ENCODE measurements at places on chromosomes 2 and 18. TPM values are rescaled to one million over a fixed set of nuclear protein-coding genes. Genes with fewer than 3 reads are reported as not detected.

GRCh38 chr2:148812306-148812705 lies 62.7 kb upstream of the KIF5C start:
- no peak overlapping the region for H3K27ac ChIP-seq
- no peaks in the 10 kb centered on the region for H3K4me1 ChIP-seq
- DNase-seq: no peak
- H3K27me3 ChIP-seq: no peaks in the 10 kb centered on the region

ITSN2 gene
- total RNA-seq: 121 TPM

GRCh38 chr2:196473617-196474016 lies 165.9 kb upstream of the CCDC150 start:
- DNase-seq: no peak
- no peaks in the 10 kb centered on the region for H3K36me3 ChIP-seq
- peaks cover 7% of the 10 kb centered on the region for H3K4me1 ChIP-seq
- no peak overlapping the region for H3K27ac ChIP-seq

SEPTIN10 gene
- total RNA-seq: 106 TPM

GRCh38 chr18:1914489-1914888 lies 656.8 kb downstream of the METTL4 start:
- H3K27ac ChIP-seq: no peak overlapping the region
- H3K36me3 ChIP-seq: no peaks in the 10 kb centered on the region
- no peak overlapping the region for H3K4me3 ChIP-seq
- no peaks in the 10 kb centered on the region for H3K27me3 ChIP-seq
- no peak for DNase-seq
- H3K4me1 ChIP-seq: no peaks in the 10 kb centered on the region

ZNF804A gene
- total RNA-seq: 0.14 TPM

STARD6 gene
- total RNA-seq: not detected

GRCh38 chr18:40160361-40160760 lies 1794.7 kb upstream of the PIK3C3 start:
- no peak for DNase-seq
- H3K4me1 ChIP-seq: no peaks in the 10 kb centered on the region
- no peak overlapping the region for H3K27ac ChIP-seq
- no peaks in the 10 kb centered on the region for H3K36me3 ChIP-seq
- H3K27me3 ChIP-seq: no peaks in the 10 kb centered on the region

DNA sequence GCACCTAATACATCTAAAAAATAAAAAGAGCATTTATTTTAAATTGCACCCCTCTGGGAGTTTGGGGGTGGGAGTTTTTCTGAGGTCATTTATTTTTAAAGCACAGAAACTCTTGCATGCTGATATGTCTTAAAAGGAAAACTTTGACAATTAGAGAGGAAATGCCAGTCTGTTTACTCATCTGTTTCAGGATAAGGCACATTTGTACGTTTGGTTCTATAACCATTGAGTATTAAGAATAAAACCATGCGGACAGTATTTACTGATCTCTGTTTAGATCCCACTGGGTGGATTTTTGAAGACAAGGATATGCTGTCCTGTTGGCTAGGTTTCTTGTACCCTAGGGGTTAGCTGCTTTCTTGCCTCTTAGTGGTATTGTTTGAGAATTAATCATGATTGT lies 122.9 kb downstream of the TANC1 start:
- no peak for DNase-seq
- H3K27me3 ChIP-seq: no peaks in the 10 kb centered on the region
- no peaks in the 10 kb centered on the region for H3K36me3 ChIP-seq
- H3K4me1 ChIP-seq: peaks cover 89% of the 10 kb centered on the region

DNA sequence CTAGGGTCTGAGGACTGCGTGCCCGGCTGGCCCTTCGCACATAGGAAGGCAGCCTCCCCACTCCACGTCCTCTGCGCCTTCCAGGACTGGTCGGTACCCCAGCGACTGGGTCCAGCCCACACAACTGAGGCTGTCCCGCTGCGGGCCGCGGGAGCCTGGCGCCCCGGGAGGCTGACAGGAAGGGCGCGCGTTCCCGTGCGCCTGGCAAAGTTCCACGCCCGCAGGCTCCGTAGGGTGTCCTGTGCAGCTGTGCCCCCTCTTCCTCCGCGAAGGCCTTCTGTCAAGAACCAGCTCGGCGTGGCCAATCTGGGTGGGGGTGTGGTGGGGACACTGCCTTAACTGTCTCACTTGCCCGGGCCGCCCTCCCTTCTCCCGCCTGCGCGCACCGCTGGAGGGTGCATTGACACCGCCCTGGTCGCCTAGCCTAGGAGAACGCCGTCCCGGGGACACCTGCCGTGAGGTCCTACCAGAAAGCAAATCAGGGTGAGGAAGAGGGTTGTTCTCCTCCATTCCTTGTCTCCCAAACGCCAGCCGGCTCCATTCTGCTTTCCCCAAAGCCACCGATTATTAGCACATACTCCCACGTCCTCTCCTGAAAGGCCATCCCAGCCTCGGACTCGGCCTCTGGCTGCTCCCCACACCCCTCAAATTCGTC lies 618 bp upstream of the LYPD1 start:
- peak overlapping the region; percentile 55 for H3K4me3 ChIP-seq
- H3K27me3 ChIP-seq: no peaks in the 10 kb centered on the region
- no peaks in the 10 kb centered on the region for H3K36me3 ChIP-seq
- peaks cover 21% of the 10 kb centered on the region for H3K4me1 ChIP-seq
- no peak for DNase-seq
- H3K27ac ChIP-seq: no peak overlapping the region

GRCh38 chr2:159921752-159922404 lies 123.9 kb upstream of the CD302 start:
- no peaks in the 10 kb centered on the region for H3K4me1 ChIP-seq
- DNase-seq: no peak
- no peaks in the 10 kb centered on the region for H3K36me3 ChIP-seq
- no peak overlapping the region for H3K4me3 ChIP-seq
- no peaks in the 10 kb centered on the region for H3K27me3 ChIP-seq
- no peak overlapping the region for H3K27ac ChIP-seq

- no peaks in the 10 kb centered on the region for H3K36me3 ChIP-seq
- no peak for DNase-seq
- H3K27me3 ChIP-seq: no peaks in the 10 kb centered on the region
- no peak overlapping the region for H3K4me3 ChIP-seq
- H3K27ac ChIP-seq: no peak overlapping the region
These were observed 147.5 kb downstream of the VWC2L start for GRCh38 chr2:214558341-214558740.

- DNase-seq: no peak
- H3K36me3 ChIP-seq: peaks cover 10% of the 10 kb centered on the region
- H3K27me3 ChIP-seq: no peaks in the 10 kb centered on the region
- H3K4me1 ChIP-seq: no peaks in the 10 kb centered on the region
- H3K27ac ChIP-seq: no peak overlapping the region
- no peak overlapping the region for H3K4me3 ChIP-seq
These were observed 84.2 kb downstream of the MYOM1 start for GRCh38 chr18:3135536-3135935.

IMPACT gene
- 28.7 TPM for total RNA-seq

DNA sequence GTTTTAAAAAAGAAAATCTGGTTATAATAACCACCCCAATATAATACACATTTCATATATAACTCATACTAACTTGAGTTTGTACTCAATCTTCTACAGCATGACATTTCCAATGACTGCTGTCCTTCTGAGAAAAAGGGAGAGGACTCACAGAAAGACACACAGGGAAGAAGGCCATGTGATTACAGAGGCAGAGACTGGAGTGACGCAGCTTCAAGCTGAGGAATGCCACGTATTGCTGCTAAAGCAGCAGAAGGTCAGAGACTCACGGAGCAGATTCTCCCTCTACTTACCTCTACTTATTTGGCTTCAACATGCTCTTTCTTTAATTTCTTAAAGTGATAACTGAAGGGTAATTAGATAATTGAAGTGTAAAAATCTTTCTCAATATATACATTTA lies 753.5 kb upstream of the PKDCC start:
- no peak for DNase-seq
- no peaks in the 10 kb centered on the region for H3K36me3 ChIP-seq
- H3K27ac ChIP-seq: no peak overlapping the region
- no peaks in the 10 kb centered on the region for H3K4me1 ChIP-seq

- no peak for DNase-seq
- H3K27ac ChIP-seq: no peak overlapping the region
- no peaks in the 10 kb centered on the region for H3K27me3 ChIP-seq
- H3K4me3 ChIP-seq: no peak overlapping the region
- H3K4me1 ChIP-seq: no peaks in the 10 kb centered on the region
These were observed 128.5 kb upstream of the VRK2 start for GRCh38 chr2:57918126-57918525.

DNA sequence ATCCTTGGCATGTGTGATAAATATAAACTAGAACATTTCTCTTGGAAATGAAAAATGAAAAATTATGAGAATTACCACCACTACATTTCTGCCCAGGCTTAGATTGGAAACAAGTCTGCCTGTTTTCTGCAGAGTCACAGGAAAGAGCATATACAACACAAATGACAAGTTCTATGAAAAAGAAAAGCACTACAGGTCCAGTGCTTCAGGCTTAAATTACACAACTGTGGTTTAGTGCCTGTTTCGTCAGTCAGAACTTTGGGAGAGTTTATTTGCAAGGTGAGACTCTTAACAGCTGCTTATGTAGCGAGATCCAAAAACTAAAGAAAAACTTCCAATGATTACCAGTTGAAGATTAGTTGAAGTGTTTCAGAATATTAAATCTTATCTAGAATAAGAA lies 68.9 kb downstream of the RTN4 start:
- H3K27ac ChIP-seq: no peak overlapping the region
- no peaks in the 10 kb centered on the region for H3K27me3 ChIP-seq
- H3K4me3 ChIP-seq: no peak overlapping the region
- DNase-seq: no peak
- H3K36me3 ChIP-seq: peaks cover 8% of the 10 kb centered on the region
- H3K4me1 ChIP-seq: peaks cover 81% of the 10 kb centered on the region

DNA sequence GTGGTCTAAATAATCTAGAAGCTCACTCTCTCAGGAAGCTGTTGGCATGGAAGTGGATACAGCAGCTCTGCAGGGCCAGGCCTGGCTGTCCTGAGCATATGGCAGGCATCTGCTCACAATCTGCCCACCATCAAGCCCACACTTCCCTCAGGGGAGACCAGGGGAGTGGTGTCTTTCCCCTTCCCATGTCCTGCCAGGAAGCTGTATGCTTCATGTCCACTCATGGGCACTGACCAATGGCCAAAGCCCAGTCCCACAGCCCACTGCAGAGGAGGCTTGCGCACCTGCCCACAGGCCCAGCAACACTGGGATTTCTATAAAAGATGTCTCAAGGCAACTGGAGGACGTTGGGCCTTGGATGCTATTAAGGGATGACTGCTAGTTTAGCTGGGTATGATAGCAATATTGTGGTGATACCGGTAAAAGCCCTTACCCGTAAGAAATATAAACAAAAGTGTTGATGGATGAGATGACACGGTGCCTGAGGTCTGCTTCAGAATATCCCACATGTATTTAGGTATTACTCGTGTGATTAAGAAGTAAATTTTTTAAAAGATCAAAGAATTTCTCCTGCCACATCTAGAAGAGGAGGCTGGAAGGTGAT lies 106.7 kb upstream of the CTDP1 start:
- peaks cover 23% of the 10 kb centered on the region for H3K4me1 ChIP-seq
- H3K4me3 ChIP-seq: no peak overlapping the region
- no peak for DNase-seq
- no peaks in the 10 kb centered on the region for H3K27me3 ChIP-seq
- no peak overlapping the region for H3K27ac ChIP-seq
- H3K36me3 ChIP-seq: no peaks in the 10 kb centered on the region

MARCHF4 gene
- total RNA-seq: not detected

GRCh38 chr2:239400596-239401066 lies at the start of gene HDAC4:
HDAC4 (minus strand) TSS chr2:239401020; CDS start chr2:239352699, 48,321 bp downstream.
- H3K27me3 ChIP-seq: no peaks in the 10 kb centered on the region
- peak within 1 kb of the TSS; percentile 100 for H3K27ac ChIP-seq
- no peaks in the 10 kb centered on the region for H3K36me3 ChIP-seq
- no peak for DNase-seq

- no peaks in the 10 kb centered on the region for H3K4me1 ChIP-seq
- no peaks in the 10 kb centered on the region for H3K36me3 ChIP-seq
- no peak for DNase-seq
- H3K27ac ChIP-seq: no peak overlapping the region
- no peaks in the 10 kb centered on the region for H3K27me3 ChIP-seq
- no peak overlapping the region for H3K4me3 ChIP-seq
These were observed 69.3 kb downstream of the KCNG2 start for GRCh38 chr18:79866889-79867574.

DNA sequence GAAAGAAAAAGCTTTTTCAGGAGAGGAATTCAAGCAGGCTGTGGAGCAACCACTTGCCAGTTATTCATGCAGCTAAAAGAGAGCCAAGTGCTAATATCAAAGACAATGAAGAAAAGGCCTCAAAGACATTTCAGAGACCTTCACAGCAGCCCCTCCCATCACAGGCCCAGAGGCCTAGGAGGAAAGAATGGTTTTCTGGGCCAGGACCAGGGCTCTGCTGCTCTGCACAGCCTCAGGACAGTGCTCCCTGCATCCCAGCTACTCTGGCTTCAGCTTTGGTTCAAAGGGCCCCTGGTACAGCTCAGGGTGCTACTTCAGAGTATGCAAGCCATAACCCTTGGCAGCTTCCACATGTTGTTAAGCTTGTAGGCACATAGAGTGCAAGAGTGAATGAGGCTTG lies 119.5 kb downstream of the MSTN start:
- H3K4me1 ChIP-seq: no peaks in the 10 kb centered on the region
- H3K27me3 ChIP-seq: no peaks in the 10 kb centered on the region
- no peak overlapping the region for H3K27ac ChIP-seq
- DNase-seq: no peak

- H3K27me3 ChIP-seq: no peaks in the 10 kb centered on the region
- no peak overlapping the region for H3K4me3 ChIP-seq
- no peaks in the 10 kb centered on the region for H3K36me3 ChIP-seq
These were observed 55.2 kb downstream of the UNC50 start for GRCh38 chr2:98663511-98664090.

GRCh38 chr2:194004590-194005206 lies 1652.3 kb upstream of the SLC39A10 start:
- no peak overlapping the region for H3K27ac ChIP-seq
- H3K4me1 ChIP-seq: no peaks in the 10 kb centered on the region
- no peak for DNase-seq
- no peaks in the 10 kb centered on the region for H3K27me3 ChIP-seq

DES gene
- 302 TPM for total RNA-seq

- no peak overlapping the region for H3K4me3 ChIP-seq
- no peak for DNase-seq
- no peaks in the 10 kb centered on the region for H3K4me1 ChIP-seq
- no peaks in the 10 kb centered on the region for H3K36me3 ChIP-seq
- no peak overlapping the region for H3K27ac ChIP-seq
These were observed 21.5 kb downstream of the GPR39 start for GRCh38 chr2:132437852-132438669.

DNA sequence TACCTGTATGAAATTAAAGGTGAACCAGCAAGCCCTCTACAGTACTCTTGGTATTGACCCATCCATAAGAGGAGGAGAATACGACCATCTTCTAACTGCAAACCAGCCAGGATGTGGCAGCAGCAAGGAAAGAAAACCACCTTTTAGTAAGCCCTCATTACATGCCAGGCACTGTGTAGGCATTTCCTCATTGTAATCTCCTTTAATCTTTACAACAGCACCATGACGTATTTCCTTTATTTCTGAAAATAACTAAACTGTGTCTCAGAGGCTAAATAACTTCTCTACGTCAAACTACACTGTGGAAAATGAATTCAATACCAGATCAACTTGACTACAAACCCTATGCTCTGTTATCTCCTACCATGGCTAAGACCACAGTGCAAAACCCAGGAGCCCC lies 18.2 kb downstream of the WDR35 start:
- no peak overlapping the region for H3K27ac ChIP-seq
- H3K4me1 ChIP-seq: no peaks in the 10 kb centered on the region
- no peak overlapping the region for H3K4me3 ChIP-seq
- peaks cover 3% of the 10 kb centered on the region for H3K36me3 ChIP-seq
- H3K27me3 ChIP-seq: no peaks in the 10 kb centered on the region

Measured in thoracic aorta (tissue), 2 donors.